ENCODE measurements at places on chromosomes 6 and 20.
A peak's percentile ranks its signal among the peaks of the same experiment; 100 is the strongest.

GRCh38 chr6:89146718-89147700, 1.2 kb downstream of the PM20D2 start:
- no peaks in the 10 kb centered on the region for H3K27me3 ChIP-seq
- peak; percentile 66 for DNase-seq
- peak overlapping the region; percentile 75 for H3K4me3 ChIP-seq
- H3K4me1 ChIP-seq: peaks cover 3% of the 10 kb centered on the region
- peak overlapping the region; percentile 94 for H3K27ac ChIP-seq

DNA sequence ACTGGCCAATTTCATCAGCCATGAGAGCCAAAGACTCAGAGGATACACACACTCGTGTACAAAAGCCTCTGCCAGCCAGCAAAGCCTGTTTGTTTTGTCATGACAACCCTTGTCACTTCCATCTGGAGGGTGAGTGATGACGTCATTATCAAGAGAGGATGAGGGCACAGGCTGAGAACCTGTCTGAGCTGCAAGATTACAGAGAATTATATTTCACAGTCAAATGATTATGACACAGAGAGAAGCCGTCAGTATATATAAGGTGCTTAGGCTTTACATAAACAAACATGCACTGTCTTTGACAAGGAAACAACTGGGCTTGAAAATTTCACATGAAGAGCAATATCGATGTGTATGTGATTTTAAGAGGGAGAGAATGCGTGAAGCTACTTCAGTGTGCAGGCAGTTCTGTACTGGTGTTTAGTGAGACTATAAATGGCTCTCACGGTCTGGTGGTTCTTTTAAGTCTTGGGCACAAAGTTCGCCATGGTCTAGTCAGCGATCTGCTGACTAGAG, 36.5 kb upstream of the BCLAF1 start:
- H3K4me1 ChIP-seq: peaks cover 10% of the 10 kb centered on the region
- no peaks in the 10 kb centered on the region for H3K36me3 ChIP-seq
- no peak overlapping the region for H3K27ac ChIP-seq
- H3K4me3 ChIP-seq: no peak overlapping the region

- H3K36me3 ChIP-seq: no peaks in the 10 kb centered on the region
- H3K4me1 ChIP-seq: peaks cover 7% of the 10 kb centered on the region
- H3K4me3 ChIP-seq: no peak overlapping the region
- no peak overlapping the region for H3K27ac ChIP-seq
- H3K27me3 ChIP-seq: peaks cover 57% of the 10 kb centered on the region
Observed at GRCh38 chr20:62715201-62715600, 6.6 kb downstream of the NTSR1 start.

DNA sequence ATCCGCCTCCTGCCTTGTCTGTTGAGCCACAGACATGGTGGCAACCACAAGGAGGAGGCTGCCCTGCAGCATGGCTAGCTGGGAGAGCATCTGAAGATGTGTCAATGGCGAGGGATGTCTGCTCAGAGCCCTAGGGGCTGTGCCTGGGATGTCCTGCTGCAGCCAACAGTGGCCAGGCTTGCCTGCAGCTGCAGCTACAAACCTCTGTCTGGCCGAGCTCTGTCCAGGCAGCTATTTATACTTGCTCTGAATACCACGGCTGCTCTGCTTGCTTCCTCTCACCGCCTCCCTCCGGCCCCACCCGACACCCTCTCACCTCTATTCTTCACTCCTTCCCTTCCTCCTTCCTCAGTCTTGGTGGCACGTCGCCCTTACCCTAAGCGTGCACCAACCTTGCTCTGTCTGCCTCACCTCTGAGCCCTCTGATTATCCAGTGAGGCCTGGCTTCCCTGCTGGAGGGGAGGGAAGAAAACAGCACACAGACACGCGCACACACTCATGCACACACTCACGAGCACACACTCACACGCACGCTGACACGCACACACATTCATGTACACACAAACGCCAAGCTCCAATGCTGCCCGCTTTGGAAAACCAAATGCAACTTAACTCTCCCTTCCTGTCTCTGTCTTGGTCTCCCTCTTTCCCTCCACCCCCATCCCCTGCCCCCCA, at the start of gene ANGPT4:
TSS of gene ANGPT4 (minus strand) at position 210 of the 675 bp plus-strand sequence. CDS start at position 90, 120 bp downstream.
- peak; percentile 32 for DNase-seq
- no peak within 1 kb of the TSS for H3K4me3 ChIP-seq
- H3K27ac ChIP-seq: no peak within 1 kb of the TSS
- H3K36me3 ChIP-seq: no peaks in the 10 kb centered on the region

- H3K4me1 ChIP-seq: peaks cover 2% of the 10 kb centered on the region
- no peaks in the 10 kb centered on the region for H3K27me3 ChIP-seq
- H3K4me3 ChIP-seq: no peak overlapping the region
- H3K36me3 ChIP-seq: no peaks in the 10 kb centered on the region
- no peak for DNase-seq
- H3K27ac ChIP-seq: no peak overlapping the region
Observed at GRCh38 chr6:24982231-24982630, 46.5 kb upstream of the RIPOR2 start.

DNA sequence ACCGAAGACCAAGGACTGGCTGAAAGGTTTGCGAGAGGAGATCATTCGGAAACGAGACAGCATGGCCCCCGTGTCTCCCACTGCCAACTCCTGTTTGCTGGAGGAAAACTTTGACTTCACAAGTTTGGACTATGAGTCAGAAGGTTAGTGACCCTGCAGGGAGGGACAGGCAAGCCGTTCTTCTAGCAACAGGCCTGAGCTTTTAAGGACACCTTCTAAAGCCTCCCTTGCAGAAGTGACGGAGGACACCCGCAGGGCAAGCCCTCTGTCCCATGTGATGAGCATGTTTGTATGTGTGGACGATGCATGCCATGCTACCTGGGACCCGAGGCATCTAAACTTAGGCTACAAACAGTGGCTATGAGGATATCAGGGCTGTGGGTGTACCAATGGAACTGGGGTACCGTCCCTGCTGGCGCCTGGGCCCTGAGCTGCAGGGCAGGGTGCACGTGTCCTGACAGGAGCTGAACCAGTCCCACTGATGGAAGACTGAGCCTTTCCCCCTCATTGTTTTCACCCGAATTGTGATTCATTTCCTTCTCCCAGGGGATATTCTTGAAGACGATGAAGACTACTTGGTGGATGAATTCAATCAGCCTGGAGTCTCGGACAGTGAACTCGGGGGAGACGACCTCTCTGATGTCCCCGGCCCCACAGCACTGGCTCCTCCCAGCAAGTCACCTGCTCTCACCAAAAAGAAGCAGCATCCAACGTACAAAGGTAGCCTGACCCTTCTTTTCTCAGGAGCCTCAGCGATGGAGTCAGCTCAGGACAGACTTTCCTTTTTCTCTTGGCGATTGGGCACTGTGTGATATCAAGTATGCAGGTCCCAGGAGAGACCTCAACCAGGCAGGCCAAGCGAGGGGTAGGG, 84.4 kb downstream of the SERAC1 start:
- peaks cover 42% of the 10 kb centered on the region for H3K36me3 ChIP-seq
- no peaks in the 10 kb centered on the region for H3K27me3 ChIP-seq
- H3K4me1 ChIP-seq: peaks cover 9% of the 10 kb centered on the region
- no peak for DNase-seq
- no peak overlapping the region for H3K27ac ChIP-seq

GRCh38 chr6:157120534-157121232, 202.6 kb downstream of the TMEM242 start:
- H3K4me1 ChIP-seq: peaks cover 7% of the 10 kb centered on the region
- no peaks in the 10 kb centered on the region for H3K27me3 ChIP-seq
- no peak overlapping the region for H3K4me3 ChIP-seq
- DNase-seq: no peak

DNA sequence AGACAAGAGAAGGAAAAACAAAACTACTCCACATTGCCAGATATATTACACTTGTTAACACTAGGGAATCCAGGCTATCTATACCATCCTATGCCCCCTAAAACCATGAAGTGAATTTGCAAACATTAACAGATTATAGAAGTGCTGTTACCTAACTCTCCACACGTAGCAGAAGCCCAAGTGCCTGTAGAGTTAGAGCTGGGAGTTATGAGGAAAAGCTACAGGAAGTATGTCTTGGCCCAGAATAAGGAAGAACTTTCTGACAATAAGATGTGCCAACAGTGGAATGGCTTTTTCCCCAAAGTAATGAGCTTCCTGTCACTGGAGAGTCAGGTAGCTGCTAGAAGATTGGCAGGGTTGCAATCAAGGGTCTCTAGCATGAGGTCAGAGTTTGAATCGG, 32.5 kb downstream of the ADGRG6 start:
- H3K4me3 ChIP-seq: no peak overlapping the region
- H3K27me3 ChIP-seq: no peaks in the 10 kb centered on the region
- H3K36me3 ChIP-seq: no peaks in the 10 kb centered on the region
- H3K27ac ChIP-seq: no peak overlapping the region
- no peak for DNase-seq
- H3K4me1 ChIP-seq: no peaks in the 10 kb centered on the region

DNA sequence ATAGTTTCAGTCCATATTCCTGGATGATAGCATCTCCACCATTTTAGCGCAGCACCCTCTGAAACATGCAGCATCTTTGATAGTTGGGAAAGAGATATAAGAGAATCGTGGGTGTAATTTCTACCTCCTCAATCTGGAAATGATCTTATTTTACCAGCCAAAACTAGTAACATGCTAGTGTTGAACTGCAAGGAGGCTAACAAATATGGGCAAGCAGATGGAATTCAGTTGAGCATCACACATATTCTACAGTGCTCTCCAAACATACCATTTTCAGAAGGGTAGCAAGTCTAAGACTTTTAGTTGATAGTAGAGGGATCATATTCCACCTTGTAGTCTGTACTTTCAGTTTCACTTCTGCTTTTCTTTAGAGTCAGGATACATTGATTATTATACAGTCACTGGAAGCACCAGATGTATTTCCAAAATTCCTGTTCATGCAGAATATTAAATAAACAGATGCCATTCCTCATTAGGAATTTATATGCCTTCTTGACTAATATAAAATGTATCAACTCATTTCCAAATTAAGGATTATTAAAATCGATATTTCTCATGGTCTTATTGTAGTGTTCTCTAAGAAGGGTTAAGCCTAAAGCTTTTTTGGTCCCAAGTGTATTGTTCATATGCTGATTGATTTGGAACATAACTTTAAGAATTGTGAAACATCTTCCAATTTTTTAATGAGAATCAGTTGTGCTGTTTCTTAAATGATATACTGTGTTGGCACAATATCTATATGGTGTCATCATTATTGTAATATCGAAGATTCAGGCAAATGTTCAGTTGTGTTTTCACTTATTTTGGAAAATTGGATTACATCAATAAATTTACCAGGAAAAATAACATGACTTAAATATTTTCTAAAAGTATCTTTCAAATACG, 362.0 kb downstream of the CENPW start:
- H3K4me1 ChIP-seq: peaks cover 3% of the 10 kb centered on the region
- H3K4me3 ChIP-seq: no peak overlapping the region
- DNase-seq: peak; percentile 86
- H3K27me3 ChIP-seq: no peaks in the 10 kb centered on the region

GRCh38 chr20:54340667-54341081, 132.8 kb downstream of the PFDN4 start:
- H3K27me3 ChIP-seq: no peaks in the 10 kb centered on the region
- H3K36me3 ChIP-seq: no peaks in the 10 kb centered on the region
- no peak overlapping the region for H3K4me3 ChIP-seq
- no peaks in the 10 kb centered on the region for H3K4me1 ChIP-seq
- no peak overlapping the region for H3K27ac ChIP-seq

DNA sequence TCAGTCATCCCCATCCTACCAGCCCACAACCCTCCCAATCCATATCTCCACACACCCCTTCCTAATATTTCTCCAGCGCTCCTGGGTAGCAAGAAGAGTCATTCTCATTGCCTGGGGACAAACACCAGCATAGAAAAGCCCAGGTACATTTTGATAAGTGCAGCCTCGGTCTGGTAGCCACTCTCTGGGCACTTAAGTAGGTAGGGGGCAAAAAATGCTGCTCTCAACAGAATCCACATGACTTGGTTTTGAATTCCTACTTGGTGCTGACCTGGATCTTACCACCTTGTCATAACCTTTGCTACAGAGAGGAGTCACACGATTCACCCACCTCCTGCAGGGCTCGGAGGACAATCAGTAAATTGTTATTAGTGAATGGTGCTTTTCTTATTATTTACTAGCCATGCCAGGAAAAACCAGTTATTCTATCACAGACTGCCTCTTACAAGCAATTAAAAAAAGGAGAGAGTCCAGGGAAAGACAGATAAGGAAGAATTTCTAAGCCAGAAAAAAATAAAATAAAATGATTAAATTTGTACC, 249.1 kb downstream of the LY86 start:
- no peak overlapping the region for H3K4me3 ChIP-seq
- H3K27ac ChIP-seq: no peak overlapping the region
- H3K36me3 ChIP-seq: no peaks in the 10 kb centered on the region
- DNase-seq: no peak
- peaks cover 16% of the 10 kb centered on the region for H3K4me1 ChIP-seq

DNA sequence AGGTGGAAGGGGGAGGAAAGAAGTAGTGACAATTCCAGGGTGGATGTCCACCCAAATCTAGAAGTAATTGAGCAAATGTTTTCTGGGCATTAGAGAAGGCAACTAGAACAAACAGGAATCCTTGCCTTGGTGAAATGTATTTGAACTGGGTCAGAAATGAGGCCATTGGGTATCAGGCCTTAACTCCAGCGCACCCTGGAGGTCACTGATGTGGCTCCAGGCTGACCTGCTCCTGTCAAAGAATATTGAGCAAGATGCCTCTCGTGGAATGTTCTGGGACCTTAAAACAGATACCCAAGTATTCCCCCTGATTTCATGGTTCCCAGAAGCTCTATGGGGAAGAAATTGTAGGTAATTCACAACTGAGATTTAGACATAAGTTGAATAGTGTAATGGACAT, 6.9 kb downstream of the HLA-DPB1 start:
- peaks cover 29% of the 10 kb centered on the region for H3K27me3 ChIP-seq
- no peak overlapping the region for H3K4me3 ChIP-seq
- DNase-seq: peak; percentile 28
- no peak overlapping the region for H3K27ac ChIP-seq

- no peak overlapping the region for H3K27ac ChIP-seq
- no peak for DNase-seq
- no peak overlapping the region for H3K4me3 ChIP-seq
Observed at GRCh38 chr20:38730167-38730988, 6.1 kb downstream of the SLC32A1 start.

DNA sequence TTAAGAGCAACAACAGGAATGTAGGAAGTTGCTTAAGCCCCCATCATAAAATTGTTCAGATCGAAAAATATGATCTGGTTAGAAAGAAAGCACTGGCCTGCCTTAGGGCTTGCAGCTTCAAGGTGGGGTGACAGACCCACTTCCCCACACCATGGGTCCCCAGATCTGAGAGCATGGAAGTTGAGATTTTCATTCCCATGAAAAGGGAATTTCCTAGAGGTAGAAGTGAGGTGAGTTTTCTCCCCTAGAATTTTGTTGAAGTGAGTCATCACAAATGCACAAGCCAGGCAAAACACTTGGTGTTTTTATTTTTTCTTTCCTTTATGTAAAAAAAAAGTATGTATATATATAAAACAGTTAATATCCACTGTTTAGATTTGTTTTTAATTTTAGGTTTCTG, 213.6 kb upstream of the SUPT3H start:
- no peak overlapping the region for H3K4me3 ChIP-seq
- peaks cover 2% of the 10 kb centered on the region for H3K27me3 ChIP-seq
- no peaks in the 10 kb centered on the region for H3K36me3 ChIP-seq
- no peak overlapping the region for H3K27ac ChIP-seq
- H3K4me1 ChIP-seq: peaks cover 4% of the 10 kb centered on the region
- DNase-seq: no peak

GRCh38 chr6:28203201-28203600, 21.9 kb upstream of the ZSCAN9 start:
- no peak overlapping the region for H3K4me3 ChIP-seq
- no peak overlapping the region for H3K27ac ChIP-seq
- H3K4me1 ChIP-seq: peaks cover 11% of the 10 kb centered on the region
- no peak for DNase-seq
- no peaks in the 10 kb centered on the region for H3K36me3 ChIP-seq
- peaks cover 25% of the 10 kb centered on the region for H3K27me3 ChIP-seq
